ENCODE measurements at places on chromosomes 12 and 14.

- H3K4me1 ChIP-seq, result no peaks in the 10 kb centered on the region
- DNase-seq, result no peak
- no peaks in the 10 kb centered on the region for H3K36me3 ChIP-seq
- no peak overlapping the region for H3K4me3 ChIP-seq
Measured at GRCh38 chr12:120677765-120678473, 9.0 kb upstream of the MLEC start.

- no peaks in the 10 kb centered on the region for H3K27me3 ChIP-seq
- H3K4me1 ChIP-seq, result no peaks in the 10 kb centered on the region
- H3K27ac ChIP-seq, result no peak overlapping the region
- no peaks in the 10 kb centered on the region for H3K36me3 ChIP-seq
- DNase-seq, result no peak
Measured at GRCh38 chr14:29062976-29063375, 296.4 kb downstream of the FOXG1 start.

- no peaks in the 10 kb centered on the region for H3K36me3 ChIP-seq
- no peak overlapping the region for H3K27ac ChIP-seq
- DNase-seq, result no peak
- H3K4me1 ChIP-seq, result no peaks in the 10 kb centered on the region
- H3K27me3 ChIP-seq, result peaks cover 33% of the 10 kb centered on the region
Measured at GRCh38 chr14:72512925-72513324, 381.0 kb downstream of the DPF3 start.

GRCh38 chr12:47114481-47114892 lies 34.7 kb upstream of the AMIGO2 start:
- H3K36me3 ChIP-seq, result no peaks in the 10 kb centered on the region
- H3K27me3 ChIP-seq, result no peaks in the 10 kb centered on the region
- H3K4me1 ChIP-seq, result no peaks in the 10 kb centered on the region
- no peak for DNase-seq

DNA sequence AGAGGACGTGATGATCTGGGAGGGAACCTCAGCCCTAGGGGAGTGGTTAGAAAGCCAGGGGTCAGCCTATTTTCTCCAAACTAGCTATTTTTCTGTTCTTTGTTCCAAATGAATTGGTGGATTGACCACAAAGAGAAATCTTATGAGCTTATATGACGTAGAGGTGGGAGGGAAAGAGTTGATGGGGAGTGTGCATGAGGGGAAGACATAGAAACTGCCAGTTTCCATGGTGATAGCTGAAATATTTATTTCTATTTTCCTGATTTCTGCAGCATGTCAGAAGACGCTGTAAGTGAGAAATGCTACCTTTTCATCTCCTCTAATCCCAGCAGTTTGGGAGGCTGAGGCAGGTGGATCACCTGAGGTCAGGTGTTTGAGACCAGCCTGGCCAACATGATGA lies 51.4 kb upstream of the CISTR start:
- H3K36me3 ChIP-seq, result peaks cover 3% of the 10 kb centered on the region
- no peak overlapping the region for H3K4me3 ChIP-seq
- no peak for DNase-seq
